Calu3 (cell line): ENCODE measurements at places on chromosomes 7 and 10. TPM values are rescaled to one million over a fixed set of nuclear protein-coding genes. Genes with fewer than 3 reads are reported as not detected.

The TAF6 gene
- 50.5 and 50.8 TPM in 2 replicates for total RNA-seq

The TEX47 gene
- not detected in 2 replicates for total RNA-seq

The MTG1 gene
- total RNA-seq = 37.8 and 39.5 TPM in 2 replicates

The PNLIPRP1 gene
- not detected in 2 replicates for total RNA-seq

The CLRN3 gene
- 0.52 and 0.76 TPM in 2 replicates for total RNA-seq

DNA sequence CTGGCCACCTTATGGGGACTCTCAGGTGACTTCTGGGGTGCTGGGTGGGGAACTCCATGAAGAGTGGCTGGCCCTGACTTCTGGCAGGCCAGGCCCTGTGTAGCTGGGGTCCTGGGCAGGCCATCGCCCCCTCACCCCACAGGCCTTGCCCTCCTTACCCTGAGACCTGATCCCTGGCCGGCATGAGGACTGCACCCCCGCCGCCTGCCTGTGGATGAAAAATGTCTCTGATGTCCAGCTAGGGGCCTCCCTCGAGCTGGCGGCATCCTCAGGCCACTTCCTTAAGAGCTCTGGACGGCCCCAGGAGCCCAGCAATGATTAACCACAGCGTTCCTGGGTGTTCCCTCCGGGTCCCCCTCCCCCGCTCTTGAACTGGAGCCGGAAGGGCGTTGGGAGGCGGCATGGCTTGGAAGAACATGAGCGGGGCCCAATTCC is 31.8 kb upstream of the SHH start:
- H3K36me3 ChIP-seq = peaks cover 5% of the 10 kb centered on the region
- H3K4me1 ChIP-seq = peaks cover 12% of the 10 kb centered on the region
- peak; percentile 96 for DNase-seq
- no peaks in the 10 kb centered on the region for H3K27me3 ChIP-seq

GRCh38 chr7:69358163-69358821 is 240.0 kb upstream of the AUTS2 start:
- no peak overlapping the region for H3K27ac ChIP-seq
- no peak overlapping the region for H3K4me3 ChIP-seq
- H3K36me3 ChIP-seq = no peaks in the 10 kb centered on the region

GRCh38 chr10:49408519-49409306 is 12.8 kb upstream of the DRGX start:
- H3K4me3 ChIP-seq = no peak overlapping the region
- H3K27ac ChIP-seq = no peak overlapping the region
- no peaks in the 10 kb centered on the region for H3K4me1 ChIP-seq
- DNase-seq = no peak

GRCh38 chr10:103123282-103124024 is 69.6 kb downstream of the NT5C2 start:
- H3K27me3 ChIP-seq = no peaks in the 10 kb centered on the region
- H3K4me3 ChIP-seq = no peak overlapping the region
- H3K36me3 ChIP-seq = peaks cover 6% of the 10 kb centered on the region
- no peak for DNase-seq
- no peaks in the 10 kb centered on the region for H3K4me1 ChIP-seq

DNA sequence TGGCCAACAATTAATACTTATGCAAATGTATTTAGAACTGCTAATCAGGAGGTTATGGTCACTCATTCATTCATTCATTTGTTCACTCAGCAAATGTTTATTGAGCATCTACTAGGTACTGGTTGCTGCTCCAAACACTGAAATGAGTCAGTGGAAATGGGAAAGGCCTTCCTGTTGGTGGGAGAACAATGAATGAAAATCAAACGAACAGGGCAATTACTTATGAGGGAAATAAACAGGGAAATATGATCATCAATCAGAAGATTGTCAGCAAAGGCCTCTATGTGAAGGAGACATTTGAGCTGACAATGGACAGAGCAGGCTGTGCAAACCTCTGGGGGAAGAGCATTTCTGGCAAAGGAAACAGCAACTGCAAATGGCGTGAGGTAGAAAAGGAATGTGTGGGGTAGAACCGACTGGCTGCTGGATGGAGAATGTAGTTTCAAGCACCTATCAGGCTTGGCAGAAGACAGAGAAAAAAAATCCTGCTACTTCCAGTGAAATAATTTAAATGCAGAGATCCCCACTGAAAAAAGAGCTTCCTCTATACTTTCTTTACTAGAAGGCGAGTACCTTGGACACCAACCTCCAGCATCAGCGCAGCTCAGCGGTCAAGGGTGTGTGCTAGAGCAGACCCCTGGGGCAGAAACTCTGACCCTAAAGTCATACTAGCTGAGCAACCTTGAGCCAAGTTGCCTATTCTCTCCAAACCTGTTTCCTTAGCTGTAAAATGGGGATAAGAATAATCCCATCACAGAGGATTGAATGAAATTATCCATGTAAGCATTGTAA is 108.8 kb upstream of the EEPD1 start:
- H3K27ac ChIP-seq = no peak overlapping the region
- no peak overlapping the region for H3K4me3 ChIP-seq
- no peak for DNase-seq

DNA sequence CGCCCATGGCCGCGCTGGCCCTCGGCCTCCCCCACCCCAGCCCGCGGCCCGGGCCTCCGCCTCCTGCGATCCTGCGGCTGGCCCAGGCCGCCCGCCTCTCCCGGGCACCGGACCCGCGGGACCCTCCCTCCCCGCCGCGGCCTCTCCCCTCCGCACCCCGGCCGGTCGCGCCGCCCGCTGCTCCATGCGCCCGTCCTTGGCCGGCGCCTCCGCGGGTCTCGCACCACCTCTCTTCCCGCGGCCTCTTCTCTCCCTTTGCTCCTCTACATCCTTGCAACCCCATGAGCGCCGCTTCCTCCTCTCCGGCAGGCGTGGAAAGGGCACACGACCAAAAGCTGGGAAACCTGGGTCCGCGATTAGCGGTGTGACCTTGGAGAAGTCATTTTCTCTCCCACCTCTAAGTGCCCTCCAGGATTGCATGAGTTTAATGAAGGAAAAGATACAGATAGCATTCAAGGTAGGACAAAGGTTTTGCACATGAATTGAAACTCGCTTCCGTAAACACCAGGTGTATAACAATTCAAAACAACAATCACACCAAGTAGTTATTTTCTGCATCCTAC is 448 bp upstream of the SRPK2 start:
- peak overlapping the region; percentile 76 for H3K27ac ChIP-seq
- no peaks in the 10 kb centered on the region for H3K4me1 ChIP-seq
- DNase-seq = peak; percentile 57
- H3K4me3 ChIP-seq = peak overlapping the region; percentile 76

- no peak overlapping the region for H3K4me3 ChIP-seq
- DNase-seq = no peak
- H3K27me3 ChIP-seq = peaks cover 9% of the 10 kb centered on the region
- H3K27ac ChIP-seq = no peak overlapping the region
These were observed 203.6 kb upstream of the MKLN1 start for GRCh38 chr7:131124001-131124629.

- H3K36me3 ChIP-seq = no peaks in the 10 kb centered on the region
- DNase-seq = no peak
- no peaks in the 10 kb centered on the region for H3K27me3 ChIP-seq
- H3K4me1 ChIP-seq = no peaks in the 10 kb centered on the region
These were observed 56.7 kb upstream of the EBF3 start for GRCh38 chr10:130020651-130021382.

DNA sequence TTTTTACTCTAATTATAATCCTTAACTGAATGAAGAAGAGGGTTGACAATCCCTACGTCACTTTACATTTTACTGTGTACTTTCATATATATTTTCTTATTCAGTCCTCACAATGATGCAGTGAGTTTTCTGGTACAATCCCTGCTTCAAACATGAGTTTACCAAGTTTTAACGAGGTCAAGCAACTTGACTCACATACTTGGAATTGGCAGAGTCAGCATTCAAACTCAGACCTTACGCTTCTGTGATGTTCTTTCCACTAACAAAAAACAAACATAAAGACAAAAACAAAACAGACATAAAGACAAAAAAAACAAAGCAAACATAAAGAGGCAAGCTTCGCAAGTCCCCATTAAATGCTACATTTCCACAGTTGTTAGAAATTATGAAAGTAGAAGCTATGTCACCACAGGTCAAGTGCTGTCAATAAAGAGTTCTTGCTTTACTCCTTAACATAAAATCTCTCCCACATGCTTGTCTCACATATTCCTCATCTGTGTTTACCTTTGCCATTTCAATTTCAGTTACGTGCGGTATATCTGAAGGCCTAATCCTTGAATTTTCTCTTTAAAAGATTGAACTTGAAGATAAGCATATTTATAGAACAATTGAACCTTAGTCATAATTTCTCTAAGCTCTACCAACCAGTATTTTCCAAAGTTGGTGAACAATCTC is 217.3 kb downstream of the CELF2 start:
- DNase-seq = no peak
- peaks cover 55% of the 10 kb centered on the region for H3K27me3 ChIP-seq
- H3K4me3 ChIP-seq = no peak overlapping the region
- H3K27ac ChIP-seq = no peak overlapping the region
- H3K36me3 ChIP-seq = no peaks in the 10 kb centered on the region

DNA sequence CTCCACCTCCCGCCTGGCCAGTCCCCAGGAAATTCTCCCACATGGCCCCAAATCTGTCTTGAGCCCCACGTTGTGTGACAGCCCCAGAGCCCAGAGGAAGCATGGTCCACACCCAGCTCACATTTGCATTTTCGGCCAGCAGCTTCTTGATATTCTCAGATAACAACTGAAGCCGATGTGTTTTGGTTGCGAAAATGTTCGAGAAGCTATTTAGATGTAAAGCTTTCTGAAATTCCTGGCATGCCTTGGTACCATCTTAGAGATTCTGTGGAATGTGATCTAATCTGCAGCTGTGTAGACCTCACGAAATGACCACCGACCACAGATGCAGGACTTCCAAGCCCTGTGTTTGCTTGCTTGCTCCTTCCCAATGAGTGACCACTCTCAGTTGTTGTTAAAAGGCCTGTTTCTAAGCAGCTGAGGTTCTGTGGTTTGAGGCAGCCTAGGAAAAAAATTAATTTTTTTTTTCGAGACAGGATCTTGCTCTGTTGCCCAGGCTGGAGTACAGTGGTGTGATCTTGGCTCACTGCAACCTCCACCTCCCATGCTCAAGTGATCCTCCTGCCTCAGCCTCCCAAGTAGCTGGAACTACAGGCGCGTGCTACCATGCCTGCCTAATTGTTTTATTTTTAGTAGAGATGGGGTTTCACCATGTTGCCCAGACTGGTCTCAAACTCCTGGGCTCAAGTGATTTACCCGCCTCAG is 8.8 kb downstream of the SLC4A2 start:
- no peak overlapping the region for H3K4me3 ChIP-seq
- no peaks in the 10 kb centered on the region for H3K27me3 ChIP-seq
- H3K27ac ChIP-seq = no peak overlapping the region
- no peak for DNase-seq
- no peaks in the 10 kb centered on the region for H3K4me1 ChIP-seq

GRCh38 chr7:69211336-69211735 is 386.9 kb upstream of the AUTS2 start:
- no peaks in the 10 kb centered on the region for H3K4me1 ChIP-seq
- H3K27ac ChIP-seq = no peak overlapping the region
- H3K27me3 ChIP-seq = no peaks in the 10 kb centered on the region
- H3K36me3 ChIP-seq = no peaks in the 10 kb centered on the region
- H3K4me3 ChIP-seq = no peak overlapping the region

- no peaks in the 10 kb centered on the region for H3K27me3 ChIP-seq
- peaks cover 14% of the 10 kb centered on the region for H3K36me3 ChIP-seq
- H3K4me3 ChIP-seq = peak overlapping the region; percentile 73
These were observed 573 bp downstream of the PMPCB start for GRCh38 chr7:103297837-103298179.

GRCh38 chr10:109934958-109935793 is 11.9 kb upstream of the XPNPEP1 start:
- no peak overlapping the region for H3K27ac ChIP-seq
- DNase-seq = no peak
- no peaks in the 10 kb centered on the region for H3K27me3 ChIP-seq
- H3K4me1 ChIP-seq = no peaks in the 10 kb centered on the region
- H3K4me3 ChIP-seq = no peak overlapping the region
- H3K36me3 ChIP-seq = no peaks in the 10 kb centered on the region
